ENCODE measurements at places on chromosomes 7 and 10.

DNA sequence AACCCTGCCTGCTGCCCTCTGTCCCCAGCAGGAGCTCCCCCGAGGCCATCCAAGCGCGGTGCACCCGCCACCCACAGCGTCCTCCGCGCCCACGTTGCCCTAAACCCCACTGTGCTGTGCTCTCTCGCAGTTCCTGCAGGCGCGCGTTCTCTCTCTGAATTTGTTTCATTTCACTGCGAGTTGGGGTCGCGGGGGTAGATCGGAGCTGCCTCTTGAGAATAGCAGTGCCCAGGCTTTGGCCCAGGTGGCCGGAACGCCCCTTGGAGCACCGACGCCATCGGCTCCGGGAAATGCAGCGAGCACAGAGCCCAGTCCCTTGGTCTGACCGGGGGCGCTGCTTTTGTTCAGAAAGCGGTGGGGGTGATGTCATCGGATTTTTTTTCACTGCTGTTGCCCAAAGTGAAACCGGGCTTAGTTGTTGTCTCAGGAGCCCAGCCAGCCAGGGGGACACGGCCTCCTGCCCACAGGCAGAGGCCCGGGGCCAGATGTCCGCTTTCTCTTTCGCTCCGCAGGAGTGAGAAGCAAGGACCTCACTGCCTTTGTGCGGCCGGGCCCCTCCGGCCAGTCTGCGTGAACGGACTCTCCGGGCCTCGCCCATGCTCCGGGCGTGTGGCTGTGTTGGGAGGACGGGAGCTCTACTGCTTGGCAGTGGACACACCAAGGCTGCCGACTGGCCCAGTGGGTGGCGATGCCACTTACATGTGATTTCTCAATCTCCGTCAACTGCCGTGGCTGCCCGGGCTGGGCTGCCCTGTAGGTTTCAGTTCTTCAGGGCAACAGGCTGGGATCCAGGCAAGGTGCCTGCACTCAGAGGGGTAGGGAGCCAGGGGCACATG lies 43.1 kb downstream of the FOXK1 start:
- DNase-seq: peak; percentile 86

- no peak for DNase-seq
Observed at GRCh38 chr7:123608991-123609882, 7.6 kb downstream of the ASB15 start.

DNA sequence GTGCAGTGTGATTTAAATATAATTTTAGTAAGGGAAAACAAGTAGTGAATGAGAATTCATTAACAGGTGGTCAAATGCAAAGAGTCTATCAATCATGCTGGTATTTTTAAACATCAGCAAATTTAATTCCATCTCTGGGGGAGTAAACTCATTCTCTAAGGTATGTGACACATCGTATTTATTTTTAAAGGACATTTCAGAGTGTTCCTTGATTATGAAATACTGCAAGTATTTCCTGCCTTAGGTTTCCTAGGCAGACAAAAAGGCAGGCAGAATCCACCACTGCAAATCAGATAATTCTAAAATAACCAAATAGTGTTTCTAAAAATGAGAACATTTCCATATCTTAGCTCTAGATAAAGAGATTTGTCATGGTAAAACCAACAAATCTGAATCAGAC lies 193.8 kb downstream of the LRRTM3 start:
- no peak for DNase-seq

DNA sequence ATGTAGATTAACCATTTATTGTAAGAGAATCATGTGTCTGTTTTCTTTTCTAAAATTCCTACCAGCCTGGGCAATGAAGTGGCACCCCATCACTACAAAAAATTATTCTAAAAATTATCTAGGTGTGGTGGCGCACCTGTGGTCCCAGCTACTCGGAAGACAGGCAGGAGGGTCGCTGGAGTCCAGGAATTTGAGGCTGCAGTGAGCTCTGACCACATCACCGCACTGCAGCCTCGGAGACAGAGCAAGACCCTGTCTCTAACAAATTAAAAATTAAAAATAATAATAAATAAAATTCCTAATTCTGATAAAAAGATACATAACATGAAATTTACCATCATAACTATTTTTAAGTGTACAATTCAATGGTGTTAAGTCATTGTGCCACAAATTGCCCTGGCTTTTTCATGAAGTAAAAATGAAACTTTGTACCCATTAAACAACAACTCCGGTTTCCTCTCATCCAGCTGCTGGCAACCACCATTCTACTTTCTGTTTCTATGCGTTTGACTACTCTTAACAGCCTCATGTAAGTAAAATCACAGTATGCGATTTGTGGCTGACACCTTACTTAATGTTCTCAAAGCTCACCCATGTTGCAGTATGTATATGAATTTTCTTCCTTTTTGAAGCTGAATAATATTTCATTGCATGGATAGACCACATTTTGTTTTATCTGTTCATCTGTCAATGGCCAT lies 20.6 kb upstream of the USP6NL start:
- DNase-seq: no peak

GRCh38 chr7:44935583-44935982 lies 43.2 kb downstream of the MYO1G start:
- no peak for DNase-seq

All from suppressor macrophage (primary cell).